IMR-90 (cell line): ENCODE measurements at places on chromosomes 4 and X. TPM values are rescaled to one million over a fixed set of nuclear protein-coding genes. Genes with fewer than 3 reads are reported as not detected.
A peak's percentile ranks its signal among the peaks of the same experiment; 100 is the strongest.

DNA sequence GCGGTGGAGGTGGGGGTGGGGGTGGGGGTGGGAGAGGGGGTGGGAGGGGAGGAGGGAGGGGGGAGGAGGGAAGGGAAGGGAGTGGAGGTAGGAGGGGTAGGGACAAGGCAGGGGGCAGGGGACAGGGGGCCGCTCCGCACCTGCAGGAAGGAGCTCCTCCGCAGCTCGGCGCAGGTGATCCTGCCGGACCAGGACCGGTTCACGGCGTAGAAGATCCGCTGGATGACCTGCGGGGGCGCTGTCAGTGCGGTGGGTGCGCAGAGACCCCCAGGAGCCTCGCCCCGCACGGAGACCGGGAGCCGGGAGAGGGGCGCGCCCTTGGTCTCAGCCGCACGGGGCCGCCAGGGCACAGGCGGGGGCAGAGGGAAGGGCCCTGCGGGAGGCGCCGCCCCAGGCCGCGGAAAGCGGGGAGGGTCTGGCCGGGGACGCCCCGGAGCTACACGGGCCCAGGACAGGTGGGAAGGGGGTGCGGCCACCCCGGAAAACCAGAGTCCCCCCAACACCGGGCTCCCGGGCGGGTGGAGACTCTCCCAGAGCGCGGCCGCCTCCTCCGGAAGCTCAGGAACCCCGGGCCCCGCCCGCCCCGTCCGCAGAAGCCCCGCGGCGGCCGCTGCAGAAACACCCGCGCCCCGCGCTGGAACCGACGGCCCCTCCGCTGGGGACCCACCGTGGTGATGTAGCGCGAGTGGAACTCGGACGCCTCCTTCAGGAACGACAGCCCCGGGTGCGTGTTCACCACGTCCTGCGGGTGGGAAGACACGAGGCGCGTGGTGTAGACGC, 27.6 kb upstream of the GTPBP6 start:
- no peak for DNase-seq

DNA sequence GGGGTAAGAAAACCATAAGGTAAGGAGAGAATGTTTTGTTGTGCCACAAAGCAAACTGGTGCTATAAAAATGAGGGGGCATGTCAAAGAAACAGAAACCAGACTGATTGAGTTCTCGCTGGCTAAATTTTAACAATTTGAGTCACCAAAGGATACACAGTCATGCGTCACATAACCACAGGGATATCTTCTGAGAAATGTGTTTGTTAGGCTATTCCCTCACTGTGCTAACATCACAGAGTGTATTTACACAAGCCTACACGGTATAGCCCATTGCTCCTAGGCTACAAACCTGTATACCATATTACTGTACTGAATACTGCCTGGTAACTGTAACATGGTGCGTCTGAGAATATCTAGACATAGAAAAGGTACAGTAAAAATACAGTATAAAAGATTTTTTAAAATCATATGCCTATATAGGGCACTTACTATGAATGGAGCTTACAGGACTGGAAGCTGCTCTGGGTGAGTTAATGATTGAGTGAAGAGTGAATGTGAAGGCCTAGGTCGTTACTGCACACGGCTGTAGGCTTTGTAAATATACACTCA, 50.1 kb downstream of the FBXW7 start:
- DNase-seq = peak; percentile 94

GRCh38 chr4:189084671-189085070, 856.0 kb upstream of the FRG1 start:
- no peak for DNase-seq

DNA sequence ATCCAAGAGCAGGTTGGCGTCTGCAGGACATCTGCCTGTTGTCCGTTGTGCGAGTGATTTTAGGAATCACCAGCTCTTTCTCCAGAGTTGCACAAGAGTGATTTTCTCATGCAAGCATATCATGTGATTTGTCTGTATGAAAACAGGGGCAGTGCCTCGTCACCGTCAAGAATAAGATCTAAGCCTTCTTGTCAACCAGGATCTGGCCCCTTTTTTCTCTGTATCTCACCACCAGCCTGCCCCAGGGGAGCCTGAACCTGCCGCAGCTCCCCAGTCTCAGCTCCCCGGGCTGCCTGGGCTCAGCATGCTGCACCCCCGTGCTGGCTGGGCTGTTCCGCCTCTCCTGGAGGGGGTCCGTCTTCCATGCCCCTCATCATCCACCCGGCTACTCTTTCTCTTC, 90.5 kb downstream of the STOX2 start:
- peak; percentile 32 for DNase-seq

DNA sequence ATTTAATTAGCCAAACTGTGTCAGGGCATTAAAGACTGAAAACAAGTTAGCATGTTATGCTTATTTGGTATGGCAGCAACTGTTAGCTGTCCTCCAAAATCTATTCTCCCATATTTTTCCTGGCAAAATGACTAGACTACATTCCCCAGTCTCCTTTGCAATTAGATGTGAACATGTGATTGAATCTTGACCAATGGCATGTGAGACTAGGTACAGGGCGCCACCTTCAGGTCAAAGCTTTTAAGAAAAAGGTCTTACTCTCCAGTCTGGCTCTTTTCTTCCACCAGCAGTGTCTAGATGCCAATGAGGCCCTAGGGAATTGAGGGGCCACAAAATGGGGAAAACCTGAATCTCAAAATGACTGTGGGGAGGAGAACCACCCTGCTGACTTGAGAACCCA, 408.2 kb downstream of the SMARCA1 start:
- DNase-seq = peak; percentile 8

DNA sequence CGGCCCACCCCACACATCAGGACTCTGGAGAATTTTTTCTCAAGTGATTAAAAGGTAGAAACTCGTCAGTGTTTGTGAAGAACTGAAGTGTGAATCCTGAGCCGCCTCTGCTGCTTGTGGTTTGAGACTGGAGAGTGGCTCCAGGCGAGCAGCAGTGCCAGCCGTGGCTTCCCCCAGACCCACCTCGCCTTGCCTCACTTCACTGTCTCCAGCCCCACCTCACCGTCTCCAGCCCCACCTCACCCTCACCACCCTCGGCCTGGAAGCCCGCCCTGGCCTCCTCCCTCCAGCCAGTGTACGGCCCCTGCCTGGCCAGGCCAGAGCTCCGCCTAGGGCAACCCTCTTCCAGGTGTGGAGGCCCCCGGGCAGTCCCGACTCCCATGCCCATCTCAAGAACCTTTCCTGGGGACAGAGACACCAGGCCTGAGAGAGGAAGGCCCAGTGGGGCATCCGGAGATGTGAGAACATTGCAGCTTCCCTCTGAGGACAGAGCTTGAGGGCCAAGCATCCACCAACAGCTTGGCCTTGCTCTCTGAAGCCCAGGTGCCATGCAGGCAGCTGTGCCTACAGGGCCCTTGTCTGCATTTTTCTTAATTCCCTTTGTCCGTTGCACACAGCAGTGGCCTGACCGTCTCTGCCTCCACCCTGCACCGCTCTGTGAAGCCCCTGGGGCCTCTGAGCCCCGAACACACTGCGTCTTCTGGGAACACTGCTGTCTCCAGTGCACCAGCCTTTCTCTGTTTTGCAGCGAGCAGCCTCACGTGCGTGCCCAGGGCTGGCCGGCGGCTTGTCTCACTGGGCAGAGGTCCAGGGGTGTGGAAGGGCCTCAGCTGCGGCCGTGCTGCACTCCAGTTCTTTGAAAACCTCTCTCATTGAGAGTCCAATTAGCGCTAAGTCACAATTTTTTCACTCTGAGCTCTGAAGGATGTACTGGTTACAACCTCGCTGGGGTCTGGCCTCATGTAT, 13.8 kb downstream of the SH3BP2 start:
- DNase-seq = peak; percentile 55

The TLR3 gene
- 0.28 and 0.36 TPM in 2 replicates for total RNA-seq

GRCh38 chr4:156779774-156780173, 191.8 kb downstream of the PDGFC start:
- peak; percentile 95 for DNase-seq

- DNase-seq = no peak
Measured at GRCh38 chrX:69564665-69565064, 51.2 kb upstream of the EDA start.

DNA sequence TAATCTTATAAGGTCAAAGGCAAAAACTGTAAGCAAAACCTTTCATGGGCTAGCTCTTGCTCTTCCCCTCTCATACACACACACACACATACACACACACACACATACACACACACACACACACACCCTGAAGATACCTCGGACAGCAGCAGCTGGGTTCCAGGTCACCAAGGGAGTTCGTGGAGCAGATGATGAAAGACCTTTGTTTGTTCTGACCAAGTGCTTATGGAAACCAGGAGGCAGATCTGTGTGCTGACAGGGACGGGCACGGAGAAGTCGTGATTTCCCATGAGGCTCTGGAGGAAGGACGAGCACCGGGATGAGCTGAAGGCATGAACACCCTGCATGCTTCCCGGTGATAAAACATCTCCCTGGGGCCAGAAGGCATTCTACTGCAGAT, 35.4 kb upstream of the CRMP1 start:
- DNase-seq = no peak

DNA sequence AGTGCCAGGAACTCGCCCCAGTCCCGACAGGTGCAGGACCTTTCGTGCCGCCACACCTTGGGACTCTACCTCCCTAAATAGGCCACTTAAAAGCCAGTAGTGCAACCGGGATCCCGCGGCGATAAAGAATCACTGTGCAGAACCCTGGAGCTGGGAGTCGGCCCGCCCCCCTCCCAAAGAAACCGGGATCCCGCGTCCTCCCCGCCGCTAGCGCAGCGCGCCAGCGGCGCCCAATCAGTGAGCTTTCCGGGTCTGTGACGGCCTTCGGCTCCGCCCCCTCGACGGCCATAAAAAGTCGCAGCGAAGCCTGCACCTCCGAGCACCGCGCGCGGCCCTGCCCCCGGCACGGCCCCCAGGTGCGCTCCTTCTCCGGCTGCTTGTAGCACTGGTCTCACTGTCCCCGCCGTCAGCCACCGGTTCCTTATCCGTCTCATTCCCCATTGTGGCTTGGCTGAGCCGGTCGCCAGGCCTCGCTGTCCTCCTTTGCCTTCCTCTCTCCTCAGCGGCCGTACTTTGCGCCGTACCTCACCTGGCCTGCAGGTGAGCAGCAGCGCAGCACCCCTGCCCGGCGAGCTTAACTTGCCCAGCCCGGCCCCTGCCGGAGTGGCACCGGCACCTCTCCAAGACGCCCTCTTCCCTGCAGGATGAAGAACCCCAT, at the start of gene LRAT:
LRAT (plus strand) TSS at position 318 of the 658 bp plus-strand sequence; CDS start at position 645, 327 bp downstream.
- no peak for DNase-seq

DNA sequence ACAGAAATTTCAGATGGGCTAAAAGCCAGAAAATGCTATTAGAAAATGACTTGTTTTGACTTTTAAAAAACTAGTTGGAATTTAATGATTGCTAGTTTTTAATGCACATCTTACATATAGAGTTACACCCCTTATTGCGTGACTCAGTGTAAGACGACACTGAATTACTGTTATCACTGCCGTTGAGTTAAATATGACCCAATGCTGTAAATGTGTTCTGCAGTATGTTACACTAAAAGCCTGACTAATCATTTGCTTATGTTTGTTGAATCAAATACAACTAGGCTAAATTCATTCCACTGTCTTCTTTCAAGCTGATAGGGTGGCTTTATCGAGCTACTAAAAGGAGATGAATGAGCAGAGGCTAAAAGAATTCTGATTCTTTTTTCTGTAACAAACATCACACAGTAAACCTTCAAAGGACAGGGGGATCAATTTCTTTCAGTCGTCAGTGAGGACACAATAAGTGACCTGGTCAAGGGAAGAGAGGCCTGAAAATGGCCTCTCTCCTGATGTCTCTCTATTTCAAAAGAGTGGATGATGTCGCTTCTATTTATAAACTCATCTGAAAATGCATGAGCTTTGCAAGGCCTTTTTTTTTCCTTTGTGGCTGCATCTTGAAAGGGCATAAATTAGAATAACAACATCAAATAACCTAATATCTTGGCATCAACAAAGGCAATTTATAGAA, 142.2 kb upstream of the KCNIP4 start:
- DNase-seq = no peak

- no peak for DNase-seq
Measured at GRCh38 chrX:100340491-100341141, 69.5 kb downstream of the PCDH19 start.

The RHOXF2 gene
- total RNA-seq = not detected in 2 replicates

DNA sequence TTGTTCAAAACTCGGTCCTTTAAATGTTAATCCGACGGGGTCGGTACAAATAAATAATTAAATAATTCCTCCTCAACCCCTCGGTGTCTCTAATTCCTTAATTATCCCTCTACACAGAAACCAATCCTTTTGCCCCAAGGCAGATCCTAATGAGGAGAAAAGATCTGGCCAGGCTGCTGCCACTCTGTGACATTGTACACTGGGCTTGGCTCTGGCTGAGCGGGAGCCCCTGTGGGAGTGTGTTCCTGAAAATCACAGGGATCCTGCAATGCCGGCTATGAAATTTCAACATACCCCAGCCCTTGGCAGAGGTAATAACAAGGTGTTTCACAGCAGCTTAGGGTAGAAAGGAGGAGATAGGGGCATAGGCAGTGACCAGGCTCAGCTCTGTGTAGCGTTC, 96.0 kb downstream of the DHRSX start:
- DNase-seq = no peak

- DNase-seq = no peak
Measured at GRCh38 chrX:103293118-103293517, 16.6 kb upstream of the TCEAL5 start.

DNA sequence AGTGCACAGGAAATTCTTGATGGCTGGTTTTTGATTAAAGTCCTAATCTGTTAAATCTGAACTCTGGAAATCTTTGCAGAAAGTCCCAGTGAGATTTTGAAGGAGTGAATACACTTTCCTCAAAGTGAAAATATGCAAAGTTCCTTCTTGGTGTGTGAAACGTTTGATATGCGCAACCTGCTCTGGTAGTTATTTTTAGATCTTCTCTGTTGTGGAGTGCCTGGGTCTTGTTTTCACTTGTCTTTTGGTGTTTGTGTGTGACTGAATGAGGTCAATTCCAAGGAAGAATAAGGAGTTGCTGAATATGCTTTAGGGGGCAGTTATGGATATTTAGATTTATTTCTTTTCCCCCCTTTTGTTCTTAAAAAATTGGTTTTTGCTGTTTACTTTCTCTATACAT, 41.7 kb downstream of the SCML1 start:
- no peak for DNase-seq

The TACR3 gene
- total RNA-seq = not detected in 2 replicates

The ZFP42 gene
- not detected in 2 replicates for total RNA-seq

- no peak for DNase-seq
Measured at GRCh38 chrX:119647089-119647488, 40.9 kb upstream of the NKRF start.

DNA sequence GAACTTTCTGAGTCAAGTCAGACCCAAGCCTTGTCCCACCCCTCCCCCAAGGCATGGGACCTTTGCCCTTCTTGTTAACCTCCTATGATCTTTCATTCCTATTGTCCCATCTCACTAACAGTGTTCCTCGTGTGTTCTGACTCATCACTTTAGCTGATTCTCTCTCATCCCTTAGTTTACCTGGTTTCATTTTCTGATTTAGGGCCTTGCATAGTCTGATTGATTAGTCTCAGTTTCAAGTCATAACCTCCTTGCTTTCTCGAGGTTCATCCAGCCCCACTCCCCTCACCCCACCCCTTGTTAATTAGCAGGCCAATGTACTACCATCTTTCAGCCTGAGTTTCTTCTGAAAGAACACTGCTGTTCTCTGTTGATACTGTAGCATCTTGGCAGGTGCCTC, 517.4 kb downstream of the RPA4 start:
- no peak for DNase-seq

The FOXR2 gene
- not detected in 2 replicates for total RNA-seq
